ENCODE measurements at places on chromosomes 2 and 18. TPM values are rescaled to one million over a fixed set of nuclear protein-coding genes. Genes with fewer than 3 reads are reported as not detected.
A peak's percentile ranks its signal among the peaks of the same experiment; 100 is the strongest.

REG3A gene
- not detected for total RNA-seq

IL36RN gene
- total RNA-seq: not detected

GRCh38 chr18:13580351-13580750 lies 146.0 kb downstream of the FAM210A start:
- peak; percentile 44 for DNase-seq
- H3K27me3 ChIP-seq: no peaks in the 10 kb centered on the region
- H3K27ac ChIP-seq: peak overlapping the region; percentile 3
- H3K4me1 ChIP-seq: no peaks in the 10 kb centered on the region
- H3K36me3 ChIP-seq: no peaks in the 10 kb centered on the region

PLGLB1 gene
- 2.3 TPM for total RNA-seq

DNA sequence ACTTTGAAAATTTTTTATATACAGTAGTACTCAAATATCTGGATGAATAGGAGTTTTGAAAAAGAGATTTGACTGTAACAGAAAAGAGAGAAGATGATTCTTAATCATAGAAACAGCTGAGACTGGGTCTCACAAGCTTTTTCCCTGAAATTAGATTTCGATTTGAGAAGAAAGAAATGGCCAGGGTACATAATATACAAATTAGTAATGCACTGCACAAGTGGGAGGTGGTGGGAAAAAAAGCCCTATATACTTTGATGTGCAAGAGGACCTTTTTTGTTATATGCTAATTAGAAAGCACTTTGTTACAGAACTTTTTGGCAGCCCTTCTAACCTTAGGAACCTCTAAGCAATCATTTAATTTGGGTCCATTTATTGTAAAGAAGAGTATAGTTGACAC lies 62.9 kb downstream of the EML4 start:
- no peaks in the 10 kb centered on the region for H3K36me3 ChIP-seq
- no peak overlapping the region for H3K27ac ChIP-seq
- H3K4me1 ChIP-seq: peaks cover 3% of the 10 kb centered on the region
- no peak overlapping the region for H3K4me3 ChIP-seq

APCDD1 gene
- total RNA-seq: 7.5 TPM

DNA sequence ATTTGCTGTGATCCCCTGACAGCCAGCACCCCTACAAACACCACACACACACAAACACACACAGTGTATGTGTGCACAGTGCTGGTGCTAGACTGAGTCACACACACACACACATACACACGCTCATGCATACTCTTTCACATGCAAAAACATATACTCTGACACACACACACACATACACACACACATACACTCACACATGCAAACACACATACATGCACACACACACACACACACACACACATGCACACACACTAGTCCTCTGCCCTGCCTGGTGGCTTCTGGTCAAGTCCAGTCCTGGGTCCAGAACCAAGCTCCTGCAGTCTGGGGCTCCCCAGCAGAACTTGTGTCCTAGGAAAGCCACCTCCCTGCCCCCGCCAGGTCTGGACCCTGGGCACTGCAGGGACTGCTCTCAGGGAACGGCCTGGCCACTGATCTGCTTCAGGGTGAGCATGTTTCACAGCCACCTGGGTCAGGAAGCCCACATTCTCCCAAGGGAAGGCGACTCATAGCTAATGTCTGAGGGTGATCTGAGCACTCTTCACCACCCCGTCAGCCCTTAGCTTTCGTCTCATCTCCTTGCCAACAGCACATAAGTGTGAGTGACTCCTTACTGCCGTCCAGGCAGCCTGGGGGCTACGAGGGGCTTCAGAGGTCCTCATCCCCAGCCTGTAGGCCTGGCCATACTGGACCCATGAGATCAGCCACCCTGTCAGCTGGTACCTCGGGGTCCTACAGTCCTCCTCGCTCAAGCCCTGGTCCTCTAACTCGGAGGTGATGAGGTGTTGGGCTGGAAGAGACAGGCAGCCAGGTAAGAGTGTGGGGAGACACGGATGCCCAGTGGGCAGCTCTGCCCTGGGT lies 88.1 kb downstream of the MCFD2 start:
- H3K36me3 ChIP-seq: no peaks in the 10 kb centered on the region
- H3K4me1 ChIP-seq: no peaks in the 10 kb centered on the region
- peak; percentile 36 for DNase-seq
- no peak overlapping the region for H3K27ac ChIP-seq
- no peak overlapping the region for H3K4me3 ChIP-seq

PRSS56 gene
- not detected for total RNA-seq

AOX1 gene
- 8.8 TPM for total RNA-seq

DNA sequence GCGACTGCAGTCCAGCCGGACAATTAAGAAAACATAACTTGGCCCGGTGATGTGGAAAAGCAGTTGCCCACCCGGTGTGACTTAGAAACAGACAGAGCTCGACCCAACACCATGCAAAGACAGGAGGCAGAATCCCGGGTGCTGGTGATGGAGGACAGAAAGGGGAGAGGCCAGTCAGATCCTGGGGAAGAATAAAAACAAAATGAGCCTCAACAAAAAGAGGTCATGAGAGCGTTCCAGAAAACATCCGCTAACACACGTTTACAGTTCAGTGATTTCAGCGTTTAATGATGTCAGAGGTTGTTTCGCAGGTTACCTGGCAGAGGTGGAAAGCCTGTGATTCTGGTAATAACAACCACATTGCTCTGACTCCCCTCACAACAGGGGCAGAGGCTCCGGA lies 111.9 kb downstream of the OSR1 start:
- H3K4me1 ChIP-seq: no peaks in the 10 kb centered on the region
- DNase-seq: no peak
- H3K4me3 ChIP-seq: no peak overlapping the region
- no peaks in the 10 kb centered on the region for H3K27me3 ChIP-seq

CLEC4F gene
- not detected for total RNA-seq

- H3K27ac ChIP-seq: no peak overlapping the region
- H3K4me1 ChIP-seq: peaks cover 6% of the 10 kb centered on the region
- H3K27me3 ChIP-seq: no peaks in the 10 kb centered on the region
These were observed 4.7 kb downstream of the EEF1B2 start for GRCh38 chr2:206164261-206164862.

- H3K4me1 ChIP-seq: no peaks in the 10 kb centered on the region
- no peak for DNase-seq
- no peak overlapping the region for H3K4me3 ChIP-seq
- no peak overlapping the region for H3K27ac ChIP-seq
- H3K36me3 ChIP-seq: no peaks in the 10 kb centered on the region
These were observed 4.4 kb upstream of the KLHL29 start for GRCh38 chr2:23380562-23381065.

KCNE4 gene
- 0.22 TPM for total RNA-seq

GRCh38 chr2:235414422-235414821 lies 79.4 kb upstream of the AGAP1 start:
- H3K36me3 ChIP-seq: no peaks in the 10 kb centered on the region
- no peak overlapping the region for H3K4me3 ChIP-seq
- peak; percentile 18 for DNase-seq

GRCh38 chr2:23065210-23065609 lies 319.8 kb upstream of the KLHL29 start:
- DNase-seq: no peak
- no peaks in the 10 kb centered on the region for H3K36me3 ChIP-seq
- H3K27ac ChIP-seq: no peak overlapping the region
- no peaks in the 10 kb centered on the region for H3K4me1 ChIP-seq

DNA sequence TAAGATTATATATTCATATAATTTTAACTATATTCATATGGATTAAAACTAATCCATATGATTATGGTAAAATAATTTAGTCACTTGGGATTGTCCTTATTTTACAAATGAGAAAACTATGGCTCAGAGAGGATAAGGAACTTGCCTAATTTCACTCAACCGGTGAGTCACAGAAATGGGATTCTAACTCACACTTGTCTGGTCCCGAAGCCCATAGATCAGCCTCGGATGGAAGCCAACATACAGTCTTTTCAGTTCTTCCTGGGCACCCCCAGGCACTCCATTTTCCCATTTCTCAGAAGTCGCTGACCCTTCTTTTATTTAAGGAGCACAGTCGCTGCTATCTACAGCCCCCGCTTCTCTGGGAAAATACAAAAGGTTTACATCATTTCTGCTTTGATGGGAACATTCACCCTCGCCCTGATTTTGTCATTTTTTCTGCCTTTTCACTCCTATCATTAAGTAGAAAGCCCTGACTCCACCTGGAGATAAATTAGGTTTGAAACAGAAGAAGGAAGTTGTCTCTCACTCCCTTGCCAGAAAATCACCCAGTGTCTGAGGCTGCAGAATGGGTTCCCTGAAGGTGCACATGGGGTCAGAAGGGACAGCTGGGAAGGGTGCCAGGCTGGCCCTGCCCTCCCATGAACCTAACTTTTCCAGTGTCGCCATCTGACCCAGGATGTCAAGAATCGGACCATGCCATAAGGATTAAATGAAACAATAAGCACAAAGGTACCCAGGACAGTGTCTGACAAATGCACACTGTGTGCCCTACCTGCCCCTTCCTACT lies 36.6 kb downstream of the CYP1B1 start:
- no peaks in the 10 kb centered on the region for H3K36me3 ChIP-seq
- no peaks in the 10 kb centered on the region for H3K27me3 ChIP-seq
- H3K4me3 ChIP-seq: no peak overlapping the region
- no peak overlapping the region for H3K27ac ChIP-seq

TCF23 gene
- total RNA-seq: not detected

GRCh38 chr18:75029481-75029880 lies 179.5 kb downstream of the PTGR3 start:
- no peak for DNase-seq
- H3K36me3 ChIP-seq: no peaks in the 10 kb centered on the region
- H3K4me3 ChIP-seq: no peak overlapping the region
- H3K27ac ChIP-seq: no peak overlapping the region

- H3K36me3 ChIP-seq: peaks cover 28% of the 10 kb centered on the region
- H3K27me3 ChIP-seq: no peaks in the 10 kb centered on the region
- peaks cover 4% of the 10 kb centered on the region for H3K4me1 ChIP-seq
These were observed 5.3 kb upstream of the DCTN1 start for GRCh38 chr2:74385396-74385795.

Measured in endodermal cell (in vitro differentiated cells).